ENCODE measurements at places on chromosomes 2 and 18. TPM values are rescaled to one million over a fixed set of nuclear protein-coding genes. Genes with fewer than 3 reads are reported as not detected.

GRCh38 chr18:41745166-41746049 lies 209.6 kb upstream of the PIK3C3 start:
- no peaks in the 10 kb centered on the region for H3K36me3 ChIP-seq
- H3K27ac ChIP-seq, result no peak overlapping the region
- H3K4me1 ChIP-seq, result no peaks in the 10 kb centered on the region
- DNase-seq, result no peak

DNA sequence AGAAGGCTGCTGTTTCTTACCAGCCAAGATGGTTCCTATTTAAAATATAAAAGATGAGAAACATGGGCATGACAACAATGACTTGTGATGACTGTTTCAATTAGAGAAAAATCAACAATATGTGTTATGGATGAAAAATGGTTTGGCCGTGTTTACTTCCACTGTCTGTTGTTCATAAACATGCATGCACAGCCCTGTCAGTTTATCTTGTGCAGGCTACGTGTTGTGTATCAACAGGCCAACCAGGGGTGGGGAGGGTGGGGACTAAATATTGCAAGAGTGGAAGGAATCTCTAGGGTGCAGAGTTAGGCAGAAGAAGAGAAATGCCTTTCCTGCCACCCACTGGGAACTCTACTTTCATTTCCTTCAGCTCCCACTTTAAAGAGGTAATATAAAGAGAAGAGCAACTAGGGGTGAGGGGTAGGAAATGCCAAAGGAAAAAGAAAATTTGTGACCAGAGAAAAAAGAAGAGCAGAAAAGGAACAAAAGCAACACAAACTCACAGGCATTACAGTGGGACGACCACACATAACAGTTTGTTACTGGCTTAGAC lies 116.8 kb upstream of the MEIS1 start:
- no peak for DNase-seq
- H3K4me1 ChIP-seq, result no peaks in the 10 kb centered on the region
- no peaks in the 10 kb centered on the region for H3K27me3 ChIP-seq
- no peak overlapping the region for H3K27ac ChIP-seq

DNA sequence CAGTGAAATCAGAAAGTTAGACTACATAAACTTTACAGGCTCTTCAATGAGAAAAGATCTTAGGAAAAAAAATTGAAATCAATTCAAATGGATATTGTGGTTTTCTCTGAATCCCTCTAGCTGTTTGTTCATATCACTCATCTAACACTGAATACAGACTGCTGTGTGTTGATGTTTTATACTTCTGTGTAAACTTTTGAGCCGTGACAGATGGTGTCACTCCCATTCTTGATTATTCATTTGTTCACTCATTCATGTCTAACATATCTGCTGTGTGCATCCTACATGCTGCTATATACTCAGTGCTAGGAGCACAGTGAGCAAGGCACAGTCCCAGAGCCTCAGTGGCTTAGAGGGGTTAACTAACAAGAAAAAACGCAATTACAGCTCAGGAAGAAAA lies 12.6 kb downstream of the KLHL23 start:
- no peak overlapping the region for H3K4me3 ChIP-seq
- no peak overlapping the region for H3K27ac ChIP-seq
- DNase-seq, result no peak
- no peaks in the 10 kb centered on the region for H3K4me1 ChIP-seq
- H3K36me3 ChIP-seq, result no peaks in the 10 kb centered on the region

DNA sequence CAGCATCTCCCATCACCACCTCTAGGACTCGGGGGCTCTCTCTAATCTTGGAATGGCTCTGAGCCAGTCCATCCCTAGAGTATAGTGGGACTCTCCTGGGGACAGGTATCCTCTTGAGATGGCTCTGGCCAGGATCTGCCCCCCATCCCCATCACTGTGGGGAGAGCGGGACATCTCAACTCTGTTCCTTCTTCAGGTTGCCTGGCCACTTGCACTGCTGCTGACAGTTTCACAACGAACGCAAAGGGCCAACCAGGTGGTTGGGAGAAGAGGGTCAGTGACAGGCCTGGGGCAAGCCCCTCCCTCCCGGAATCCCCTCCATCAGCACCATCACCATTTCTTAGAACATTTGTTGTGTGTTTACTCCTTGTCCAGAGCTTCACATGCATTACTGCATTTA lies 62.6 kb downstream of the CIB4 start:
- H3K27me3 ChIP-seq, result no peaks in the 10 kb centered on the region
- H3K4me3 ChIP-seq, result no peak overlapping the region
- DNase-seq, result no peak
- no peaks in the 10 kb centered on the region for H3K4me1 ChIP-seq

DNA sequence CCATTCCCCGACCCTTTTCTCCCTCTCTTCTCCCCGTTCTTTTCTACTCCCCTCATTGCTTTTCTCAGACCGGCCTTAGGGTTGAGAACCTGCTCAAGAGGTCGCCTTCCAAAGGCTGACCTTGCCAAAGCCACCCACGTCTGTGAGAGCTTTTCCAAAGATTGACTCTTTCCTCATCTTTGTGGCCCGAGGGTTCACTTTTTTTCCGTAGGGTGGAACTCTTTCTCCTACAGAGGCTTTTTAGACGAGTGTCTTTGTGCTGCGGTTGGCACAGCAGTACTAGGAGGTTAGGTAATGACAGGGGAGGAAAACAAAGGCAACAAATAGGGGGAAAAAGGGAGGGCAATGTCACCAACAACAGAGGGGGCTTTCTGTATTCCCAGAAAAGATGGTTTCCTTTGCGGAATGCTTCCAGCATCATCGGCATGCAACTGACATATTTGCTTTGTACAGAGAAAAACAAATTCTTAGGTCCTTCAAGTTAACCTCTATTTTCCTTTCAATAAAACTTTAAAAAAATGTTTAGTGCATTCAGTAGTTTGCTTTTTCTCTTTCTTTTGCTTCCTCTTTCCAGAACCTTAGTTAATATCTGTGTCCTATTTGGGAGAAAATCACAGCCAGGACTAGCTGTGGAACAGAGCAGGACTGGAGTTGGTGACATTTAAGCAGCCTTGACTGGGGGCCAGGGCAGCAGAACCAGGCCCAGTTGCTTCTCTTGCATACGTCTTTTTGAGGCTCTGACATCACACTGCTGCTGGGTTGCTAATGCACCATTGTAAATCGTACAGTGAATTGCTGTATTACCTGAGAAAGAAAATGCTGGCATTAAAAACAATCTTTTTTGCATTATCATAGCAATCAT lies 188.1 kb upstream of the FANCL start:
- DNase-seq, result no peak
- H3K27ac ChIP-seq, result no peak overlapping the region
- H3K4me3 ChIP-seq, result no peak overlapping the region
- peaks cover 7% of the 10 kb centered on the region for H3K4me1 ChIP-seq

DNA sequence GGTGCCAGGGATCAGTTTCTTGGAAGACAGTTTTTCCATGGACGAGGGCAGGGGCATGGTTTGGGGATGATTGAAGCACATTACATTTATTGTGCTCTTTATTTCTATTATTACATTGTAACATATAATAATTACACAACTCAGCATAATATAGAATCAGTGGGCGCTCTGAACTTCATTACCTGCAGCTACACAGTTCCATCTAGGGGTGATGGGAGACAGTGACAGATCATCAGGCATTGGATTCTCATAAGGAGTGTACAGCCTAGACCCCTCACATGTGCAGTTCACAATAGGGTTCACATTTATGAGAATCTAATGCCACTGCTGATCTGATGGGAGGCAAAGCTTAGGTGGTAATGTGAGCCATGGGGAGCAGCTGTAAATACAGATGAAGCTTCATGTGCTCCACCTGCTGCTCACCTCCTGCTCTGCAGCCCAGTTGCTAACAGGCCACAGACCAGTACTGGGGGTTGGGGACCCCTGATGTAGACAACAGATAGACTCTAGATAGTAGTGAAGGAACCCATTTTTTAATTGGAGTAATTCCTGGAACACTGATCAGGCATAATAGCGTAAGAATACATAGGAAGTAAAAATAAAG lies 41.5 kb upstream of the MC4R start:
- no peaks in the 10 kb centered on the region for H3K36me3 ChIP-seq
- H3K4me1 ChIP-seq, result no peaks in the 10 kb centered on the region
- DNase-seq, result no peak
- H3K27me3 ChIP-seq, result no peaks in the 10 kb centered on the region

DNA sequence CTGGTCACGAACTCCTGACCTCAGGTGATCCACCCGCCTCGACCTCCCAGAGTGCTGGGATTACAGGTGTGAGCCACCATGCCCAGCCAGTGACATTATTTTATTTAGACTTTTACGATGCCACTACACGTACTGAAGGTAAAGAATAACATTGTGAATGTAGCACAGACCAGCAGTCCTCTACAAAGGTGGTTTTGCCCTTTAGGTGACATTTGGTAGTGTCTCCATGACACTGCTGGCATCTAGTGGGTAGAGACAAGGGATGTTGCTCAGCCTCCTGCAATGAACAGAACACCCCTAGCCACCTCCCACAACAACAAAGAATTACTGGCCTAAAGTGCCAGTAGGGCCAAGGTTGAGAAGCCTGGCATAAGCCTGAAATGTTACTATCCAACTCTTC lies 69.5 kb downstream of the MYOM1 start:
- no peaks in the 10 kb centered on the region for H3K36me3 ChIP-seq
- H3K4me3 ChIP-seq, result no peak overlapping the region
- H3K27me3 ChIP-seq, result no peaks in the 10 kb centered on the region
- H3K27ac ChIP-seq, result no peak overlapping the region

DNA sequence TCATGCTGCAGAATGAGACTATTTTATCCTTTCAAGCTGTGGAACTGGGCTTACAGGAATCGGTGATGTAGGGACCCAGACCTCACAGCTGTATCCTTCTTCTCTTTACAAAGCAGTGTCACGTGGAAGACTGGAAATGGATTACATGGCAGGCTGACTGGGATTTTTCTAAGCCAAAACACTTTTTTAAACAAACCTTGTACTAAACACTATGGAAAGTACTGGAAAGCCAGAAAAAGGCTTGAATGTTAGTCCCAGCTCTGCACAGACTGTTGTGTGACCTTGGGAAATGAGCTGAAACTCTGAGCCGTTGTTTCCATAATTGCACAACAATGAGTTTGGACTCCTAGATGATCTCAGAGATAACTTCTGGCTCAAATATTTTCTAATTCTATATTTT lies 7.6 kb upstream of the ADAM23 start:
- no peak overlapping the region for H3K4me3 ChIP-seq
- no peak overlapping the region for H3K27ac ChIP-seq
- DNase-seq, result no peak
- H3K4me1 ChIP-seq, result no peaks in the 10 kb centered on the region

GRCh38 chr2:217060951-217061547 lies 201.2 kb upstream of the TNP1 start:
- no peaks in the 10 kb centered on the region for H3K4me1 ChIP-seq
- no peak overlapping the region for H3K4me3 ChIP-seq
- no peak overlapping the region for H3K27ac ChIP-seq

- no peak overlapping the region for H3K4me3 ChIP-seq
- H3K4me1 ChIP-seq, result no peaks in the 10 kb centered on the region
- no peak overlapping the region for H3K27ac ChIP-seq
- no peaks in the 10 kb centered on the region for H3K27me3 ChIP-seq
These were observed 71.2 kb downstream of the BCL11A start for GRCh38 chr2:60482222-60482621.

- no peak overlapping the region for H3K27ac ChIP-seq
- DNase-seq, result no peak
- H3K27me3 ChIP-seq, result no peaks in the 10 kb centered on the region
- no peaks in the 10 kb centered on the region for H3K4me1 ChIP-seq
- H3K36me3 ChIP-seq, result no peaks in the 10 kb centered on the region
These were observed 124.1 kb upstream of the KLHL14 start for GRCh38 chr18:32896776-32897547.

DNA sequence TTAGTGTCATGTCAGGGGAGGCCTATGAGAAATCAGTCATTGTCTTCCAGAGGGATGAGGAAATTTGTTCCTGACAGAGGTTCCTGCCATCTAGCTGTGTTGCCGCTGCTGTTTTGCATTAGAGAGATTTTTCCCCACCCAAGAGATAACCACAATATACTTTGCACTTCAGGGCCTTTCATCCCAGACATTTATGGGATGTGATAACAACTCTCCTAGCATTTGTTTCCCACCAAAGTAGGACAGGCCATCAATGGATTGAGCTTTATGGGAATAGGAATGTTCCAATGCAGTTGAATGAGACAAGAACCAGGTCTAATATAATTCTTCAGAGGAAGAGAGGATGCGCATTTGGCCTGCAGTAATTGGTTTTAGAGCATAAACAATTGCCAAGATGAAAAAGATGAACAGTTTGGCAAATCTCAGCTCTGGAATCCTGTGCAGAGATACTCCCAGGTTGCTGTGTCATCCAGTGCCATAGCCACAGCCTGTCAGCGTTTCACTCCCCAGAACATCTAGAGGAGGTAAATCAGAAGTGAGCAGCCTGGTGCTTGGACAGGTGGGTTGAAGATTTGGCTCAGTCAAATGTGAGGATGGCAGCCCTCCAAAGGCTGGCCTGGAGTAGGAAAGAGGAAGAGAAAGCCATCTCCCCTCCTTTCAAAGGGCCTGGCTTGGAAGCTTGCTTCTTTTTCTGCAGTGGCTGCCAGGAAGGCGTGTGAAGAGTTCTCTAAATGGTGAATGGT lies 93.7 kb upstream of the SETBP1 start:
- H3K27me3 ChIP-seq, result no peaks in the 10 kb centered on the region
- H3K4me1 ChIP-seq, result no peaks in the 10 kb centered on the region
- no peak overlapping the region for H3K27ac ChIP-seq
- H3K4me3 ChIP-seq, result no peak overlapping the region
- H3K36me3 ChIP-seq, result no peaks in the 10 kb centered on the region

GRCh38 chr18:61662726-61663125 lies 230.1 kb downstream of the RNF152 start:
- no peak overlapping the region for H3K27ac ChIP-seq
- H3K4me3 ChIP-seq, result no peak overlapping the region
- no peaks in the 10 kb centered on the region for H3K27me3 ChIP-seq
- no peak for DNase-seq
- H3K4me1 ChIP-seq, result no peaks in the 10 kb centered on the region

- H3K4me1 ChIP-seq, result no peaks in the 10 kb centered on the region
- H3K27ac ChIP-seq, result no peak overlapping the region
- DNase-seq, result no peak
- no peak overlapping the region for H3K4me3 ChIP-seq
These were observed 24.0 kb downstream of the NETO1 start for GRCh38 chr18:72843743-72844142.

GRCh38 chr2:224433442-224433841 lies 31.5 kb upstream of the FAM124B start:
- H3K27me3 ChIP-seq, result no peaks in the 10 kb centered on the region
- no peak overlapping the region for H3K27ac ChIP-seq
- H3K36me3 ChIP-seq, result no peaks in the 10 kb centered on the region
- H3K4me3 ChIP-seq, result no peak overlapping the region
- DNase-seq, result no peak
- H3K4me1 ChIP-seq, result no peaks in the 10 kb centered on the region

- H3K4me3 ChIP-seq, result no peak overlapping the region
- H3K36me3 ChIP-seq, result no peaks in the 10 kb centered on the region
- no peak overlapping the region for H3K27ac ChIP-seq
- no peaks in the 10 kb centered on the region for H3K27me3 ChIP-seq
- no peak for DNase-seq
These were observed 110.9 kb upstream of the BZW1 start for GRCh38 chr2:200700856-200701255.

KLF11 gene
- total RNA-seq, result 7.0 TPM

CHRNG gene
- not detected for total RNA-seq

CRACDL gene
- 1.1 TPM for total RNA-seq

IL18R1 gene
- 9.5 TPM for total RNA-seq

FAHD2B gene
- total RNA-seq, result 20.7 TPM

CD28 gene
- 203 TPM for total RNA-seq

KRTCAP3 gene
- 23.6 TPM for total RNA-seq

COL5A2 gene
- total RNA-seq, result 1.1 TPM

UGT1A10 gene
- total RNA-seq, result not detected

AQP12A gene
- not detected for total RNA-seq
